SHP77 (cell line): ENCODE measurements at places on chromosomes 5 and 9.

DNA sequence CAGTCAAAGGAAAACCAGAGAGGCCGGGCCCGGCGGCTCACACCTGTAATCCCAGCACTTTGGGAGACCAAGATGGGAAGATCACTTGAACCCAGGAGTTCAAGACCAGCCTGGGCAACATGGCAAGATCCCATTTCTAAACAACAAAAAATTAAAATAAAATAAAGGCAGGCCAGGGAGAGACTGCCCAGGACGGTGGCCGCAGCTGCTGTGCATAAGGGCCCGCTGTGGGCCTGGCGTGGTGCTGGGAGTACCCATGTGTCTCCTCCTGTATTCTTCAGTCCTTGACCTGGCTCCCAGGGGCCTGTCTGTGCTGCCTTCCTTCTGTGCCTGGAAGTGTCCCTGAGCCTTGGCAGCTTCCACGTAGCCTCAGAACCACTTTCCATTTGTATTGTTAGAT lies 56.8 kb upstream of the CNOT6 start:
- no peak for DNase-seq

DNA sequence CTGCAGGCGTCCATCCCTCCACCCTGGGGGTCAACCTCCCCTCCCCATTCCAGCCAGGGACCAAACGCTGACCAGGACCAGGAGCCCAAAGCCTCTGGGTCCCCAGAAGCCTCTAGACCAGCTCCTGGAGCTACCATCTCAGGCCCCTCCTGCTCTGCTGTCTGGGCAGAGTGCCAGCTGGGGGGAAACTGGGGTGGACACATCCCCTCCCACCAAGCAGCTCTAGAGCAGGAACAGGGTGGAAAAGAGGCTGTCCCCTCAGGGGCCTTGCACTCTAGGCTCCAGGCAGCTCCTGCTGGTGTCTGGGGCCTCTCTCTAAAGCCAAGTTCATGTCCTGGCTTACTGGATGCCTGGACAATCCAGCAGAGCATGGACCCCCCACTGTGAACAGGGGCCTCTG lies 4.4 kb downstream of the SSNA1 start:
- DNase-seq, result no peak

- DNase-seq, result peak; percentile 87
Observed at GRCh38 chr9:127802576-127803443, at the start of gene FPGS. Gene FPGS, plus strand, starts transcription at chr9:127802882. Its CDS starts 43 bp downstream, at chr9:127802925.

GRCh38 chr5:178434016-178434761 lies 156.0 kb downstream of the COL23A1 start:
- DNase-seq, result no peak

GRCh38 chr9:86713470-86713869 lies 233.8 kb downstream of the GAS1 start:
- DNase-seq, result no peak

- DNase-seq, result no peak
Observed at GRCh38 chr5:56102889-56103288, 108.1 kb upstream of the IL6ST start.

GRCh38 chr5:112064956-112065355 lies 308.0 kb upstream of the NREP start:
- DNase-seq, result no peak

DNA sequence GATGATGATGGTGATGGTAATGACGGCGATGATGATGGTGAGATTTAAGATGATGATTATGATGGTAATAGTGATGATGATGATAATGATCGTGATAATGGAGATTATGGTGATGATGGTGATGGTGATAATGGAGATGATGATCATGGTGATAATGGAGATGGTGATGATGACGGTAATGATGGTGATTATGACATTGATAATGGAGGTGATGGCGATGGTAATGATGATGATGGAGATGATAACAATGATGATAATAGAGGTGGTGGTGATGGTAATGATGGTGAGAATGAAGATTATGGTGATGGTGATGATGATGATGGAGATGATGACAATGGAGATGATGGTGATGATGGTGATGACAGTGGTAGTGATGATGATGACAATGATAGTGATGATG lies 69.7 kb downstream of the MED10 start:
- DNase-seq, result no peak

DNA sequence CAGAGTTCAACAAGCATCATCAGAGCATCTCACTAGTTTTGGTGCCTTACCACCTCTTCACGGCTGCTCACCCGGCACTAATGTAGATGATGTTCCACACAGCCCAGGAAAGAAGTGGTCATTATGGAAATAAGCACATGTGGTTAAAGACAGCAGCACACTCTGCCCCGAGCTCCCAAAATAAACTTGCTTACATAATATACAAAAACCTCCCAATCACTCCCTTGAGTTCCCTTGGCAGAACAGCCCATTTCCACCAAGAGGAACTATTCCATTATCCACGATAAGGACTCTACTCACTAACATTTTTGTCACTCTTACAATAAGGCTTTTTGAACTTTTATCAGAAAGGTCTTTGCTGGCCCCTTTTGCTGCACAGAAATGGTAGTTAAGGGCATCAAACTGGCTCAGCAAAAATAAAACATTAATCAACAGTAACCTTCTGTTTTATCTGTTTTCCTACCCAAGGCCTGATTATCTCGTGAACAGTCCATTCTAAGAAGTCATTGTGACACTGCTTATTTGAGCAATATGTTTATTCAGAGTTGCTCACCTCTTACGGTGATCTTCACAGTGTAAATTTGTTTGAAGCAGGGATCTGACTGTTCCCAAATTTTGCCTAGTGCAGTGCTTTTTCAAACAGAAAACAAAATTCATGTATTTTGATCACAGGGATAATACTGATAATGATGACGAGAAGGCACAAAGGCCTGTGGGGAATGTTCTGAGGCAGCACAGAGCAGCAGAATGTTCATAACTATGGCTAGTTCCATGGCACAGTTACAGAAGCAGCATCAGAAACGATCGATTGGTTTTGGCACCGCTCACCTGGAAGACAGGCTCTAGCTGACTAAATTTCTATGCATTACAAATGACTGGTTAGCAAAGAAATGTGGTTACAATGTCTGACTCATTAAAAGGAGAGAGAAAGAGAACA lies 399.8 kb upstream of the PIK3R1 start:
- no peak for DNase-seq

DNA sequence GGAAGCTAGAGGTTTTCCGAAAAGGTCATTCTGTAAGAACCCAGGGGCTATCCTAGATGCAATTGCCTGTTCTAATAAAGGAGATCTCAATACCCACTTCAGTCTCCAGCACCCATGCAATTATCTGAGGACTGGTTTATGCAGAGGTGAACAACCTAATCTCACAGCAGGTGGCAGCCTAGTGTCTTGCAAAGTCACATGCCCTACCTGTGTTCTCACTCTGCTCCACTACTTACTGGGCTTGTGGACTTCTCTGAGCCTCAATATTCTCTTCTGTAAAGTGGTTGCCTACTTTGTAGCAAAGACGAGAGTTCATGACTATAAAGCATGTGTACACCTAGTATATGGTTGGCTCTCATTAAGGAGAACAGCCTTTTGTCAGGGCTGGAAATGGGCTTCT lies 21.0 kb upstream of the ALDH1B1 start:
- DNase-seq, result peak; percentile 43

DNA sequence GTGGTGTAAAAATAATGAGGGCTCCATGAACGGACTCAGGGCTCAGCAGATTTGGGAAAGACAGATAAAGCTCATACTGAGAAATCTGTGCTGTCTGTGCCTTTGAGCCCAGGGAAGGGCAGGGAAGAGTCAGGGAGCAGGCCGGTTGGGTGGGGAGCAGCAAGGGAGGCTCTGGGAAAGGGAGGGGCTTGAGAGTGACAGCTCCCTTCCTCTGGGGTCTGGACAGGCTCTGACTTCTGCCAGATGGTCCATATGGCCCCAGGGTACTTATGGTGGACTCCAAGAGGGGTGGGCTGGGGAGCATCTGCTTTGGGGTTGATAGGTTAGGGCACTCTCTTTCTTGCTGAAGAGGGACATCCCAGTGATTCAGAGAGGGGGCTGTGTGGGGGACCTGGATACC lies 2.1 kb downstream of the NPR2 start:
- no peak for DNase-seq

DNA sequence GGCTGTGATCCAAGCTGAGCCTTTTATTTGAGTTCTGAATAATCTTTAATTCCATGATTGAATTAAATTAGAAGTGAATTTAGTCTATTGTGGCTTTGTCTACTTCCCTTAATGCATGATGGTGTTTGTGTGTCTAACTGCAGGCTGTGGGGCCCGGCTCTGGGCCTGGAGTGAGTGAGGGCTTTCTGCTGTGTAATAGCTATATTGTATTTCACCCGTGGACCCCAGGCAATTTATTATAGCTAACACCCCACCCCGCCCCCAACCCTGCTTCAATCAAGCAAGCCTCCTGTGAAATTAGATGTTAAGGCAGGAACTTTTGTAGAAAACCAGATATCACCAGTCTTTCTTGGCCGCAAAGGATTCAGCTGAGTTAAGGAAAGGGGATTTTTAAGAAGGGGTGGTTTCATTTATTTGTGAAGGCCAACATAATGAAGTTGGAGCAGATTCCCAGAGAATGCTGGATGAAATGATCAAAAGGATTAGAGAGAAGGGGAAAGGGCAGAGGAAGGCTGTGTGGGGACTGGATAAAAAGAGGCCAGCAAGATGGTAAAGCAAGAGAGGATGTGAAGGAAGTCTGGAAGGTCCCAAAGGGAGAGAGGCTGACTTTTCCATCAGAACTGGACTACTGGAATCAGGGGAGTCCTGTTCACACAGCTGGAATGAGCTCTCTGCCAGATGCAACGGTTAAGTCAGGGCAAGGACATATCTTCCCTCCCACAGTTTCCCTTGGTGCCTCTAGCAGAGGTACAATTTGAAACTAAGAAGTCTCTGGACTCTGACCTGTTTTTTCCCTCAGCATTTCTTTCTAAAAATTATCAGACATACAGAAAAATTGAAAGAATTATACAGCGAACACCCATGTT lies 125.3 kb upstream of the SAP30L start:
- DNase-seq, result no peak

DNA sequence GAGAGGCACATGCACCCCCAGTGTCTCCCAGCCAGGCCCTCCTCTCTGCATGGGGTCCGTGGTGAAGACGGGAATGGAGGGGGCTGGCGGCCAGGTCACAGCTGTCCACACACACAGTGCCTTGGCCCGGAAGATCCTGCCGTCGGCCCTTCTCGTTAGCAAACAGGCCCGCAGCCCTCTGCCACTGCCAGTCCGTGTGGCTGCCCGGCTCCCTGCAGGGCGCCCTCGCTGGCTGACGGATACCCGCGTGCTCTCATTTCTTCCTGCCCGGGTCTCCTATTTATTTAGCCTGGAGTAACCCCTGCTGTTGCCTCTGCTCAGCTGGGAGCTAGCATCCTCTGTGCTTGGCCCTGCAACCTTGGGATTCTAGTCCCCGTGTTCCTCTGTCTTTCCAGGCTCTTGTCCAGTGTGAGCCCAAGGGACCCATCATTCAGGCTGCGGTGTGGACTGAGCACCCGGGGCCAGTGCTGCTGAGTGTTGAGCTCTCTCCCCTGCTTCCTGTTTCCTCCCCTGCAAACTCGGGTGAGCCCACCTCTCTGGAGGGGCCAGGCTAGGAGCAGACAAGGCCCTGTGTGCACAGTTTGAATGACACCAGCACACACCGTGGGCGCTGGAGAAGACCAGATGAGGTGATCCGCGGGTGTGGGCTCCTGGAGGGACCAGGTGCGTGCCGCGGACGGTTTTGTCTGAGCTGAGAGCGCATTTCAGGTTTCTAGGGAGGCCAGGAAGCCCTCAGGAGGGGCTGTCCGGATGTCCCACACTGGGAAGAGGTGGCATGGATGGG lies 14.6 kb upstream of the RNU6ATAC start:
- DNase-seq, result no peak

GRCh38 chr9:87910821-87911220 lies 6.9 kb upstream of the SPATA31C1 start:
- DNase-seq, result no peak

GRCh38 chr5:57976506-57976905 lies 483.4 kb downstream of the PLK2 start:
- DNase-seq, result no peak

DNA sequence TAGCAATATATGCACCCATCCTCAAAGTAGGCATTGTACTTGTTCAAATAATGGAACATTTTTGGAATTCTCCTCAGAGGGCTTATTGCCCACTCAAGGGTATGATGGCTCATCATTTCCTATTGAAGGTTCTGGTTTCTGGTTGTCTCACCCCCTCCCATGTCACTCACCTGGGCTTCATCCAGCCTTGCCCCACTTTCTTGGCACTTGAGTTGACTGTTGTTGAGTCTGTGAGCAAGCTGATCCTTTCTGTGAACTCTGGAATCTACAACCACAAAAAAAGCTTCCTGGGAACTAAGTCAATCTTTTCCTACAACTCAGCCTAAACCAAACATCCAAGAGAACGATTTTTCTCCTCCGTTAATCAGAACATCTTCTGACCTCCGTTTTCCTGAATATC lies 73.9 kb upstream of the ANKH start:
- DNase-seq, result no peak

GRCh38 chr9:33211695-33212393 lies 28.1 kb upstream of the SPINK4 start:
- DNase-seq, result no peak

DNA sequence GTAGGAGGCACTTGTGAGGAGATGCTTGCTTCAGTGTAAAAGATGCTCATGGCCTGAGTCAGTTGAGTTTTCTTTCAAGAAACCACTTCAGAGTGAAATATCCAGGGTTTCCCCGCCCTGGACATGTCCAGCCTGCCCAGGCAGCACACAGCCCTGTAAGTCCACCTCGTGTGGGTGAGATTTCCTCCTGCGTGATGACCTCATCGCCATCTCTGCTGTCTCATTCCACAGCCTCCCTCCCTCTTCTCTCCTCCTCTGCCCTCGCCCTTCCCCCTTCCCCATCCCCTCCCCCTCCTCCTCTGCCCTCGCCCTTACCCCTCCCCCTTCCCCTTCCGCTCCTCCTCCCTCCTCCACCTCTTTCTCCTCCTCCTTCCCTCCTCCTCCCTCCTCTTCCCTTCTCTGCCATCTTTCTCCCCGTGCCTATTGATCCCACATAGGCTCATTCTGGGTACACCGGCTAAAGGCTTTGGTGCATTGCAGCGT lies 34.0 kb upstream of the NCS1 start:
- DNase-seq, result no peak

DNA sequence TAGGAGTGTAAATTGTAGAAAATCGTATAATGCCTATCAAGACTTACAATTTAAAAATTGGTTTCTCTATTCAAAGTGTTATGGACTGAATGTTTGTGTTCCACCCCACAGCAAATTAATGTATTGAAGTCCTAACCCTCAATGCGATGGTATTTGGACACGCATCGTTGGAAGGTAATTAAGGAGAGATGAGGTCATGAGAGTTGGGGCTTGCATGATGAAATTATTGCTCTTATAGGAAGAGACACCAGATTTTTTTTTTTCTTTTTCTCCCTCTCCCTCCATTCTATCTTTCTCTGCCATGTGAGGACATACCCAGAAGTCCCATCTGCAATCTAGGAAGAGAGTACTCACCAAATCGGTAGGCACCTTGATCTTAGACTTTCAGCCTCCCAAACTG lies 189.2 kb downstream of the MAN2A1 start:
- no peak for DNase-seq

- no peak for DNase-seq
Observed at GRCh38 chr9:80931163-80931562, 758.2 kb downstream of the TLE1 start.

- no peak for DNase-seq
Observed at GRCh38 chr9:73233359-73234007, 81.8 kb downstream of the ANXA1 start.
